ENCODE measurements at places on chromosomes 4 and X.
A peak's percentile ranks its signal among the peaks of the same experiment; 100 is the strongest.

DNA sequence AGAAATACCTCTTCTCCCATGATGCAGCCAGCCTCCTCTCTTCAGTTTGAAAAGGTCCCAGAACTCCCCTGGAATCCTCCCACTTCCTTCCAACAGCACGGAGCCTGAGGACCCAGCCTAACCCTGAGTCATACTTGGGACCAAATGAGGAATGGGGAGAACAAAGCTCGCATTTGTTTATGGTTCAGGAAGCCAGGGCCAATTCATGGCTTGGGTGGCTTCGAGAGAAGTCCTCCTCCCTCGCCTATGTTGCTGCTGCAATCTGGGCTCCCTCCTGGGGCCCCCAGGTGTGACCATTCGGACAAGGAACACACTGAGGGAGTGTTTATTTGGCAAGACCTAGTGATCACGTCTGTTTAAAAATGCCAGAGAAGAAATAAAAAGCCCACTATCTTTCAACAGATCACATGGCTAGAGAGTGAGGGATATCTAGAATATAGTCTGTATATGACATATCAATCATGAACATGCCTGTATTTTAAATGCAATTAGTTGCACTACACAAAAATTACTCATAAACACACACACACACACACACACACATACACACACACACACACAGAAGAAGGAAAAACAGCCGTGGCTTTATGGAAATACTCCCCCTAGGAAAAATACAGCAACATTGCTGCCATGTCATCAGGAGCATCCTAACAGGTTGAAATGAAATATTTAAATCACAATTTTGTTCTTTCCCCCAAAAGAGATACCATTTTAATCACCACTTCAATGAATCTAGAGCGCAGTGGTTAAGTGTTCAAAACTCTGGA, 155.7 kb upstream of the MAP3K15 start:
- DNase-seq = peak; percentile 48

GRCh38 chrX:110569506-110569905, 210.9 kb downstream of the RTL9 start:
- no peak for DNase-seq

DNA sequence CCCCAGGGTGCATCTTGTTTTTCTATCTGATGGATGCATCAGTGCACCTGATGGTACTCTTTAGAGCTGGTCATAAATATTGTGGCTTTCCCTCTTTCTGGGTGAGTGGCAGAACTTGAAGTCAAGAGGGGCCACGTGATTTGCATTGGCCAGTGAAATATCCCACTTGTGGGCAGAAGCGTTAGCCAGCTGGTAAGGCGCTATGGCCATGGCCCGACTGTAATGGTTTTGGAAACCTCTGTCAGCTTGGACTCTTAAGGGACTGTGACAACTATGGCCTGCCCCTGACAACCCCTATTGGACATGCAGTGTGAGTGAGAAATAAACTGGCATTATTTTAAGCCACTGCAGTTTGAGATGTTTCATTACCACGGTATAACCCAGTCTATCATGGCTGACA, 72.8 kb downstream of the SEL1L3 start:
- DNase-seq = no peak

- no peak for DNase-seq
Measured at GRCh38 chrX:153380691-153381090, 20.5 kb downstream of the PNMA6E start.

GRCh38 chr4:17545374-17546140, 30.6 kb downstream of the CLRN2 start:
- DNase-seq = no peak

GRCh38 chr4:159235779-159236368, 133.0 kb downstream of the RAPGEF2 start:
- no peak for DNase-seq

All from midbrain (tissue), 1 donor.